ENCODE measurements at places on chromosomes 12 and 14.
A peak's percentile ranks its signal among the peaks of the same experiment; 100 is the strongest.

- peak; percentile 78 for DNase-seq
Observed at GRCh38 chr14:93892923-93893558, 34.1 kb upstream of the FAM181A start.

- DNase-seq: no peak
Observed at GRCh38 chr14:27686137-27686536, 1080.5 kb upstream of the FOXG1 start.

- no peak for DNase-seq
Observed at GRCh38 chr12:41122894-41123293, 65.2 kb upstream of the PDZRN4 start.

DNA sequence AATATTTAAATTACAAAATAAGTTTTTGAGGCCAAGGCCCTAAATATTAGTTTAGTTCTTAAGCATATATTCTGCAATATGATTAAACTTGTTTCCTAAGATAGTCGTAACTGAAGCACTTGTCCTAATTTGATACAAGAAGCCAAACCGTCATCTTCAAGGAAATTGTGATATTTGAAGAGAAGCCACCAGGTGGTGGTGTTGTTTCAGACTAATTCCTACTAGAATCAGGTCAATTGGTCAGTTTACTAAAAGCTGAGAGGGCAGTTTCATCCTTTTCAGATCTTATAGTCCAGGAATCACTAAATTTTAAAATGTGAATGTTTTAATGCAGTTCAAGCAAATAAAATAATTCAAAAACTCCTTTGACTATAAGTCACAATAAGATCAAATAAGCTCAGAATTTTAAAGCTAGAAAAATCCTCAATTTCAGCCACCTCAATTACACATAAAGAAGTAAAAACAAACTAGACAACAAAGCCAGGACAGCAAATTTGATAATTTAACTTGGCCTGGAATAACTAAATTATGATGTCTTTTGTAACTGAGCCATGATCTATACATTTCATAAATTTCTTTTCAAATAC is 7.1 kb upstream of the ARL1 start:
- peak; percentile 26 for DNase-seq

DNA sequence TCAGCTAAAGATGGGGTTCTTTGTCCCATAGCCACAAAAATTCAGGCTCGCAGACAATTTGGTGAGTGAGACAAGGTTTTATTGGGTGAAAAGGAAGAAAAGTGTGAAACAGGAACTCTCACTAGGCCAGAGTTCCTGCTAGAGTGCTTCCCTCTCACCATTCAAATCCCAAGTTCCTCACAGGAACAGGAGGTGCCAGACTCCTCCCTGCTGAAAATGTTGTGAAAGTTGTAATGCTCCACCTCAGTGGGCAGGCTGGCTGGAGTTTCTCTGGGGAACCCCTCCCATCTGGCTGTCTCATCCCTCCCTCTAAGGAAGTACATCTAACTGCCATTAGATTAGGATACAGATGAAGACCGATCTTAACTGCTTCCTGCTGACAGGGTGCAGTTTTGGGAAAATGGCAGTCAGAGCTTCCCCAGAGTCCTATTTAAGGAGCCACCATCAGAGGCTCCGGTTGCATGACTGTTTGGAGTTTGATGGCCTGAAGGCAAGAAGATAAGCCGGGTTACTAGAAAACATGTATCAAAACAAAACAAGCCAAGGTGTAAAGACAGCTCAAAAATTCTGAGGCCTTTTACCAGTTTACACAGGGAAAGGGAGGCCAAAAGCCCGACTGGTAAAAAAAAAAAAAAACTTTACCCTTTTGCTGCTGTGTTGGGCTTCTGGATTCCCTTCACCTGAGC is 127.6 kb downstream of the FSCB start:
- DNase-seq: no peak

- DNase-seq: no peak
Observed at GRCh38 chr14:104687601-104688504, 1.6 kb upstream of the INF2 start.

- DNase-seq: no peak
Observed at GRCh38 chr12:3263939-3264922, 187.1 kb downstream of the TSPAN9 start.
